ENCODE measurements at places on chromosomes 5 and 9.

DNA sequence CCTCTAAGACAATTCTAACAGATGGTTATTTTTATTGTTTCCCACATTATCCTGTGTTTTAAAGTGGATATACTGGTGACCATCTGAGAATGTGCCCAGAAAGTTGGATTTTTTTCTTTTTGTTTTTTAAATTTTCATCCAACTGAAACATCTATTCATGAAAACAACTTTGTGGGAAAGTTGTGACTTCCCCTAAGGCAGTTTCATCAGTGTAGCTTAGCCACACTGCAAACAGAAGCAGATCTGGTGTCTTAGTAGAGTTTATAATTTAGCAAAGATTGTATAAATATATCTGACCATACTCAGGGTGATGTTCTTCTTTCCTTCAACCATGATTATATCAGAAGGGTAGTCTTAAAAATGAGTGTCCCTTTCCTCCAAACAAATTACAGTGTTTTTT is 1241.3 kb downstream of the MAT2B start:
- no peak for DNase-seq

GRCh38 chr5:178120607-178121357 is 7.5 kb downstream of the N4BP3 start:
- peak; percentile 8 for DNase-seq

DNA sequence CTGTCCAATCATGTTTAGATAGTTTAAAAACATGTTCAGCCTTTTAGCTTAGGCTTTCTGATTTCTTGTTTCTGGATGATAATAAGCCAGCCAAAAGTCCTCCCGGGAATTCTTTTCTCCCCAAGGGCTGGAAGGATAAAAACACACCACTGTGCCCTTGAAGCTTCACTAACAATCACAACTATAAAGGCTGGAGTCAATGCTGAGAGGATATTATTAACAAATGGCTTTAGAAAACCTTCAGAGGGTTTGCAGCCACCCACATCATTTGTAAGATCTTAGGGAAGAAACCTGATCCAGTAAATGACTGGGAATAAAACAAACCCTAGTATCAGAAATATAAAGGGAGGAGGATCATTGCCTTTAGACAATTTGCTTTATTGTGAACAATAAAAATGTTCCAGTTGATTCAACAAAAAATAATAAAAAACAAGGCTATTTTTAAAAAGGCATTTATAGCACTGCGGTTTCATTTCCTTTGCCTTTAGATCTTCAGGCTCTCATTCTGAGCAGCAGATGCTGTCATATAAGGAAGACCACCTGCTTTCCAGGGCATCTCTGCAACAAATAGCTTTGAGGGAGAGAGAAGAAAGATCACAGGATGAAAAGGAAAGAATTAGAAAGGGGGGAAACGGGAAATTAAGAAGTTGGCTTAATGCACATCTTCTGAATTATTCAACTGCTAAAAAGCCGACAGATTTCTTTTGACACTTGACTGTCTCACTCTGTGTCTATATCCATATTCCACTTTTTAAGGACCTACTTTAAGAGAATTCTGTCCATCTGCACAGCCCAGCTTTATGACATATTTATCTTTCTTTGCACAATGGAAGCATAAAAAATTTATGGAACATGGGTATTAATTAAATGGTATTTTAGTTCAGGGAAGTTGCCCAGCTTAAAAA is 277.2 kb upstream of the SLC24A2 start:
- no peak for DNase-seq

GRCh38 chr9:94164806-94165549 is 80.7 kb downstream of the PTPDC1 start:
- DNase-seq, result no peak

GRCh38 chr9:133403766-133404453 is 13.9 kb downstream of the REXO4 start:
- no peak for DNase-seq

GRCh38 chr5:89707891-89708290 is 701.7 kb downstream of the CETN3 start:
- no peak for DNase-seq

DNA sequence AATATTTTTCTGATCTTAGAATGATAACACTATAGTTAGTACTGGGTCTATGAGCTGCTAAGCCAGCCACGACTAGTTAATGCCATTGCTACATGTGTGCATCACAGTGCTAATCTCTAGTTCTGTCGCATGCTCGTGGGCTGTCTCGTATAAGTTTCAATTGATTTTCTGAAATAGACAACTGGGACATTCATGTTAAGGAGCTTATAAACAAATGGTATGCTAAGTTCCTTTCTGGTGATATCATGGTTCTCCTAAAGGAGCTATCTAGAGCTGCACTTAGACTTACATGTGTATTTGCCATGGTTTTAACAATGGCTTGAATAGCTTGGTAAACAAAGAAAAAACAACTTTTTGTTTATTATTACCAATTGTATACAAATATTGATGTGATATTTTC is 46.2 kb downstream of the F2RL2 start:
- no peak for DNase-seq

- DNase-seq, result no peak
Observed at GRCh38 chr5:149447373-149448367, 68.6 kb upstream of the IL17B start.

DNA sequence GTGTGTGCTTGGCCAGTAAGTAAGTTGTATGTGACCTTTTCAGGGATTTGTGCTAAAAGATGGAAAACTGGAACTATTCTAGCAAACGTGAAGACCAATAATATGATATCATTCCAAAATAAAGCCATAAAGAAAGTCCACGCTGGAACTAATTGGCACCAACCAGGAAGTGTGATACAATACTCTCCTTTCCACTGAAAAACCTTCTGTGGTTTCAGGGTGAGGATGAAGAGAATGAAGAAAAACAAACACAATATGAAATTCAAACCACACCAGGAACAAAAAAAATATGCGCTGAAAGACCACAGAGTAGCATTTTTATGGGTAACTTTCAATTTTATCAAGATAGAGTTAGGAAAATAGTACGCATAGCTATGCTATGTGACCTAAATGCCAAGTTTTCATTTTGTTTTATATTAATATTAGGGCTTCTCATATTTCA is 105.8 kb downstream of the EFNA5 start:
- no peak for DNase-seq

DNA sequence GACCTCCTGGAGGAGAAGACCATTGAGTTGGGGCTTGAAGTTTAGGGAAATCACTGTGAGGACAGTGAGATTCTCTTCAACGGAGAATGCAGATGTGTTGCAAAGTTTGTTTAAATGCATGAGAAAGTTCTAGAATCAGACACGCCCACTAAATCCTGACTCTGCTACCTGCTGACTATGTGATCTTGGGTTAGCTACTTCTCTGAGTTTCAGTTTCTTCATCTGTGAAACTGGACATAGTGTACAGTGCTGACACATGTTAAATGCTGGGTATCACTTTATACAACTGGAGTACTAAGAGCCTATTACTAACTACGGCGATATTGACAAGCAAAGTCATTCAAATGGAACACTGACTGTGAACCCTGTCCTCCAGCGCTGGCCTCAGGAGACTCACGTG is 255.5 kb downstream of the HSPA4 start:
- DNase-seq, result no peak

DNA sequence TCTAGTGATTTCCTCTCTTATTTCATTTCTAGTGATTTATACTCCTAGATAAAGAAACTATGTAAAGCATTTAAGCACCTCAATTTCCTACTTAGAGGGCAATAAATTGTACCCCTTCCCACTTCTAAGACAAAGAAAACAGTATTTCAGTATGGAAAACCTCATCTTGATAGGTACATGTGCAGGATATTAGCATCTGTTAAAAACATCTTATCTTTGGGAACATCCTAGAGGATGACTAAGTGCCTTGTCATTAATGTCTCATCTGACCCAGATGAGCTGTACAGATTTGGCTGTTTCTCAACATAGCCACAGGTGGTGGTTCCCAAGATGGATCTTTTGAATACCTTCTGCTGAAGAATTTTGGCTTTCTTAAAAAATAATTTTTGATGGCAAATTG is 5.7 kb downstream of the MEGF10 start:
- no peak for DNase-seq

GRCh38 chr9:137029058-137029936 is 1.3 kb upstream of the ABCA2 start:
- DNase-seq, result peak; percentile 80

DNA sequence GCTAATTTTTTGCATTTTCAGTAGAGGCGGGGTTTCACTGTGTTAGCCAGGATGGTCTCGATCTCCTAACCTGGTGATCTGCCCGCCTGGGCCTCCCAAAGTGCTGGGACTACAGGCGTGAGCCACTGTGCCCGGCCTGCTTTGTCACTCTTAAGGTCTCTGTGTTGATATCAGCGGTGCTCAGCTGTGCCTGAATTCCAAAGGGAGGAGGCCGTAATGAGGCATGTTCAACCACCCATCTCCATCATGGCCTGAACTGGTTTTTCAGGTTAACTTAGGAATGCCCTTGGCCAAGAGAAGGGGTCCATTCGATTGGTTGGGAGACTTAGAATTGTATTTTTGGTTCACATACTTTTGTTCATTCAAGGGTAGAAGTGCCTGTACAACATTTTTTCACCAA is 22.0 kb downstream of the HSD17B3 start:
- DNase-seq, result no peak

GRCh38 chr9:21533597-21533996 is 51.5 kb upstream of the IFNE start:
- no peak for DNase-seq

DNA sequence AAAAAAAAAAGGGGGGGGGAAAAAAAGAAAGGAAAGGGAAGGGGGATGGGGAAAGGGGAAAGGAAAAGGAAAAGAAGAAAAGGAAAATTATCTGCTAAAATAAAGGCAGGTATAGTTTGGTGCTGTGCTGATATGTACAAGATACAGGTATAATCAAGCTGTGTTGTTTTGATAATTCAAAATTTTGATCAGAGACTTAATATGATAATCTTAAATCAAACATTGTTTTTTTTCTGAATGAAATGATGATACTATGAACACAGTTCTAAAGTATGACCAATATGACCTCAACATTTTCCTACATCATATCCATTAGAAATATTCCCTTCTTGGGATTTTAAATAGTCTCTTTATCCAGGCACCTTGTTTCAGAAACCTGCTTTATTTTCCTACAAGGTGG is 115.6 kb upstream of the TRPM3 start:
- no peak for DNase-seq

DNA sequence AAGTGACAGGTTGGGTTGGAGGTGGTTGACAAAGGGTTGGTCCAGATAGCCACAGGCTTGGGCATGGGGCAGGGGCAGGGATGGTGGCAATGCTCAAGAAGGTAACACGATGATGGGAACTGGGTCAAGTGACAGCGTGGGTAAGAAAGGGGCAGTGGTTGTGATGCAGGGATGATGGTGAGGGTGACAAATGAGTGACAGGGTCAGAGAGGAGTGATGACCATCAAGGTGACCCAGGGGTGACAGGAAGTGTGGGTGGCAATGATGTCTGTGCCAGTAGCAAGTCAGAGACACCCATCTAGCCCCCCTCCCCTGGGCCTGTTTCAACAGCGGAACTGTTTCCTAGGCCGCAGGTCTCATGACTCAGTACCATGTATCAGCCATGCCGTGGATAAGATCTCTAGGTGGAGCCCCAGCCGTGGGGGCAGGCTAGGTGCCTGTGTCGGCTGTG is 20.5 kb downstream of the AQP3 start:
- DNase-seq, result no peak

DNA sequence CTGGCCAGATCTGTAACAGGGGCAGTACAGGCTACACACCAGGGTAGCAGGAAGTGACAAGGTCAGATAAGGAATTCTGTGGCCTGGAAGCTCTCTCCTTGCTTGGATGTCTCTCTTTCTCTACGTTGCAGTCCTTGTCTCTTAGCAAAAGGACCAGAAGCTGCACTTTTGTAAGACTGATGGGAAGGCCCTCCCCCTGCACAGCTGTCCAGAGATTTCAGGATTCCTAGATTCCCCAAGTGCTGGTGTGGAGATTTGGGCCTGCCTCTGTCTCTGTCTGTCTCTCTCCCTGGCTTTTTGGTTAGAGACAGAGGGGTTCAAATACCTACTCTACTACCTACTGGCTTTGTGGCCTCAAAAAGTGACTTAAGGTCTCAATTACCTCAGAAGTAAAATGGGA is 10.0 kb upstream of the CNTFR start:
- DNase-seq, result no peak

DNA sequence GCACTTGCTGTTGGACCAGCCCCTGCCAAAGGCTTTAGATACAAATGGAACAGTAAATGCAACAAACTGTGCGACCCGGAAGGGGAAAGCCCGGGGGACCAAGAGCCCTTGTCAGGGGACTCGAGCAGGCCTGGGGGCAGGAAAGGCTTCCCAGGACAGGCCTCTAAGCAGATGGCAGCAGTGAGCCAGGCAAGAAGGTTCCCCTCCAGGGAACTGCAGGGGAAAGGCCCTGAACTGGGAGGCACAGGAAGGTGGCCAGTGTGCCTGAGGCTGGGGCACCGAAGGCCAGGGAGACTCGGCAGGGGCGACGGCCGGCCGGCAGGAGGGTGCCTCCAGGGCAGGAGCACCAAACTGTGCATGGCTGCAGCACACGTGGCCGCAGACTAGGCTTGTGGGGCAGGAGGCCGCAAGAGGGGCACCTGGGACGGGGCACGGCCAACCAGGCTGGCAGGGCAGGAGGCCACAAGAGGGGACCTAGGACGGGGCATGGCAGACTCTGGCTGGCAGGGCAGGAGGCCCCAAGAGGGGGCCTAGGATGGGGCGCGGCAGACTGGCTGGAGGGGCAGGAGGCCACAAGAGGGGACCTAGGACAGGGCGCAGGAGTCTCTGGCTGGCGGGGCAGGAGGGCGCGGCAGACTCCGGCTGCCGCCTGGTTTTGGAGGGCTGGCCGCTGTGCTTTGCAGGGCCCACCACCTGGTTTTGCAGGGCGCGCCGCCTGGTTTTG is 10.0 kb downstream of the VAV2 start:
- DNase-seq, result no peak

DNA sequence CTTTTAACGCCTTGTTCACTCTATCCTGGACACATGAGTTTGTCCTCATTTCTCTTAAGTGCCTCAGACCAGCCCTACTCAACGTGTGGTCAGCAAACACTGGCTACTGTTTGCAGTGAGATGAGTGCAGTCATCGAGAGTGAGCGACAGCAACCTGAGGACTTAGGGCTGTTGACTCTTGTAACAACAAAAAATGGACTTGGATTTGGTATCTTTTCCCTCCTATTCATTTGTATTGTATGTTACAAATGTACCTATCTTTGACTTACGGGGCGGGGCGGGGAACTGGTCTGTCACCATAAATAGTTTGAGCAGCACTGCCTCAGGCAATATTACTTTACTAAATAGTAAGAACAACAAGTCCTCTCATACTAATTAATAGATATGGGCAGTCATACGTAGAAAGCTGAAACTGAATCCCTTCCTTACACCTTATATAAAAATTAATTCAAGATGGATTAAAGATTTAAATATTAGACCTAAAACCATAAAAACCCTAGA is 84.1 kb downstream of the TLE1 start:
- no peak for DNase-seq

DNA sequence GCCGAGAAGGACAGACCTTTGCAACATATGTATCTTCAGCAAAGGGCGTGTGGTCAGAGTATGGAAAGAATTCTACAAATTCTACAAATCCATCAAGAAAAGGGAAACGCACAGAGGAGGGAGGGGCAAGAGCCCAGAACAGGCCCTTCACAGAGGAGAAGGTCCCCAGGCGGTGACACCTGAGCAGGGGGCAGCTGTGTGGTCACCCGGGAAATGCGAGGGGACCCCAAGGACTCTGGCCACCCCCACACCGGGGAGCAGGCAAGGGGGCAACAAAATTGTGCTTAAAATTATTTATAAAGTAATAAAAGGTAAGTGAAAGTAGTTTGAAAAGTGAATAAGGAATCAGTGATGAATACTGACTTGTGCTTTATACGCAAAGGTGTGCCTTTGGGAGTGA is 17.6 kb downstream of the NACC2 start:
- no peak for DNase-seq

Measured in midbrain (tissue), 1 donor.